Mucosa of gallbladder (tissue), 1 donor: ENCODE measurements at places on chromosomes 7 and 10. TPM values are rescaled to one million over a fixed set of nuclear protein-coding genes. Genes with fewer than 3 reads are reported as not detected.

GRCh38 chr10:36089790-36090440 is 447.8 kb upstream of the FZD8 start:
- DNase-seq: no peak

DNA sequence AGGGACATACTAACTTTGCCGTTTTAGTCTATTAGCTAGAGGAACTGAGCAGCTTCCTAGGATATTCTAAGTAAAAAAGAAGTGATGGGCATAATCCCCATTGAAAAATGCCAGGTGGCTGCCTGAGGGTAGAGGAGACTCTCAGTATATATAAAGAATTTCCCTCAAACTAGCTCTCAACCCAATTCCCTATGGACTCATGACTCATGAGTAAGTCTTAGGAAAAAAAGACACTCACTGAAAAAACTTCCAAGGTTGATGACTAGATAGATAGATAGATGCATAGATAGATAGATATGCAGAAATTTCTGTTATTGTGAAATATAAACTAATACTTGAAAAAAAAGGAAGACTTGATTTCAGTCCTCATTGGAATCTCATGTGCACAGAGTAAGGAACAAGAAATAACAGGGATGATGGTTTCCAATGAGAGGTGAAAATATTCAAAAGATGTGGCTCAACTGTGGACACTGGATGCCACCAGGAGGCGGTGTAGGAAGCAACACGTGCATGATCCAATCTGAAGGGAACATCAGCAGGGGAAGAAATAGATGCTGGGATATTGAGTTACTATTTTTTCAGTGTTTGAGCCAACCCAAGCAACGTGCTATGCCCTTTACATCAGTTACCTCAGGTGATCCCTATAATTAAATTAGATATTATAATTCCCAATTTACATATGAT is 711.0 kb upstream of the LRRTM3 start:
- DNase-seq: no peak

GRCh38 chr10:131641231-131641630 is 259.6 kb upstream of the PPP2R2D start:
- peak; percentile 18 for DNase-seq

The HMX2 gene
- total RNA-seq: 0.69 TPM

- no peak for DNase-seq
Observed at GRCh38 chr7:11228515-11228914, 254.8 kb downstream of the PHF14 start.

DNA sequence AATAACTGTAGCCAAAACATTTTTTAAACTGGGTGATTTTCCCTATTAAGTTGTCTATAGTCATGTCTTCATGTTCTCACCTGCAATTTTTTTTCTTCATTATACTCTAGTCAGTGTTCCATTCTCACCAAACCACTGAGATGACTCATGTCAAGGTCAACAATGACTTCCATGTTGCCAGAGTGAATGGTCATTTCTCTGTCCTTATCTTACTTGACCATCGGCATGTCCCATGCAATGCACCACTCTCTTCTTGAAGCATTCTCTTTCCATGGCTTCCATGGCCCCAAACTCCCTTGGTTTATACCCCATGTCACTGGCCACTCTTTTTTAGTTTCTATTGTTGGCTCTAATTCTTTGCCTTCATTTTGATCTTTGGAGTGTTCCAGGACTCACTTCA is 173.9 kb downstream of the PPP1R17 start:
- no peak for DNase-seq

The SLC18A3 gene
- total RNA-seq: 0.20 TPM

- no peak for DNase-seq
Observed at GRCh38 chr10:92572362-92573090, 1.4 kb downstream of the IDE start.

The PRPS1L1 gene
- not detected for total RNA-seq
